Activated CD4-positive, alpha-beta T cell treated with anti-CD3 and anti-CD28 coated beads for 24 hours (primary cell): ENCODE measurements at places on chromosomes 4 and X.

DNA sequence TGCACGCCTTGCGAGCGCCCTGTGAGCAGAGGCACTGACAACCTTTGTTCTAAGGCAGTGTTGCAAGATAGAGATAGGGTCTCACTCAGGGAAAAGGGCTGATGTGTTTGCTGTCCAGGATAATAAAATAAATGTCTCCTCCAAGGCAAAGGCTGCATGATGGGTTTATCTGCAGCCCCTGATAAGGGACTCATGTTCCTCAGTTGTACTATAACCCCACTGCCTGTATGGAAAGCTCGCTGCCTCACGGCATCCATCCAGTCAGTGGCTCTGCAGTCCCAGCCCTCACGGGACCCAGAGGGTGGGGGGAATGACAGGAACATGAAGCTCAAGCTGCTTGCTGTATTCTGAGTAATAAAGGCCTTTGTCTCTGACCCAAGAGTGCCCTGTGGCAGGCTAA, 22.6 kb downstream of the BCLAF3 start:
- no peak for DNase-seq

GRCh38 chr4:62408454-62408853, 1208.3 kb downstream of the ADGRL3 start:
- DNase-seq: no peak

GRCh38 chr4:175807547-175807946, 4.5 kb downstream of the GPM6A start:
- DNase-seq: no peak

- no peak for DNase-seq
These were observed 271.9 kb downstream of the PABPC4L start for GRCh38 chr4:133929531-133930239.

DNA sequence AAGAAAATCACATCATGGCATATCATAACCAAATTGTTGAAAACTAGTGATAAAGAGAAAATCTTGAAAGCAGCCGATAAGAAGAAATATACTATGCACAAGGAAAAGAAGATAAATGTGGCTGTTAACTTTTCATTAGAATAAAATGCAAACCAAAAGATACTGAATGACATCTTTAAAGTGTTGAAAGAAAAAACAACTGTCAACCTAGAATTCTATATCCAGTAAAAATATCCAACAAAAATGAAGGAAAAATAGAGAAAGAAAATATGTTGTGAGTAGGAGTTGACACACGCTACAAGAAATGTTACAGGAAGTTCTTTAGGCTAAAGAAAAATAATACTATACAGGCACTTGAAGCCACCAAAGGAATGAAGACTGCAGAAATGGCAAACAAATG, 82.0 kb downstream of the FAM184B start:
- no peak for DNase-seq

GRCh38 chr4:97150966-97151365, 992.3 kb downstream of the STPG2 start:
- no peak for DNase-seq

- no peak for DNase-seq
These were observed 79.5 kb upstream of the MAGEB10 start for GRCh38 chrX:27728291-27728690.

GRCh38 chrX:11787564-11787963, 29.5 kb downstream of the MSL3 start:
- peak; percentile 50 for DNase-seq

DNA sequence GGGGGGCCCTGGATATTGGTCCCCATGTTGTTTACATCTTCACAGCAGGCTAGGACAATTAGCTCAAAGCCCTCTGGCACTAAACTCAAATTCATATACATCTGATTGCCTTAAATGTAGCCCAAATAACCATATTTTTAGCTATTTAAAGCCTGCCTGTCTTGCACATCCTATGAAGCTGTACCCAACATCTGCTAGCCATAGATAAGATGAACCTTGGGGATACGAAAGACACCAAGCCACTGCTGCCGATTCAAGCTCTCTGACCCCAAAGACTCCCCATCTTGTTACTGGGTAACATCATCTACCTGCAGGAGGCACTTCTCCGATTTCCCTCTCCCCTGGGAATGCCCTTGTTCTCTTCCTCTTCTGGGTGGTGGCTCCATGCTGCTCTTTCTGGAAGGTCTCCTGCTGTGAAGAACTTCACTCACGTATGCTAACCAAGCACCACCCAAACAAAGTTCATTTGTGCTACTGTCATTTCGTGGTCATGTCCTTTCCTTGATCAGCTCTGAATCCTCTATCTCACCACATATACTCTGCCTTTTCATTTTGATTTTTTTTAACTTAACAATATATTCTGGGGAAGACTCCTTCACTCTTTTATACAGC, 107.7 kb upstream of the ATXN3L start:
- no peak for DNase-seq

- DNase-seq: no peak
These were observed 613 bp downstream of the GLRB start for GRCh38 chr4:157076578-157076947.

GRCh38 chr4:83118869-83119268, 4.3 kb upstream of the PLAC8 start:
- no peak for DNase-seq

GRCh38 chrX:49019599-49020249, 17.7 kb upstream of the GRIPAP1 start:
- no peak for DNase-seq

GRCh38 chr4:127782025-127782274, 172 bp upstream of the HSPA4L start:
- peak; percentile 54 for DNase-seq

DNA sequence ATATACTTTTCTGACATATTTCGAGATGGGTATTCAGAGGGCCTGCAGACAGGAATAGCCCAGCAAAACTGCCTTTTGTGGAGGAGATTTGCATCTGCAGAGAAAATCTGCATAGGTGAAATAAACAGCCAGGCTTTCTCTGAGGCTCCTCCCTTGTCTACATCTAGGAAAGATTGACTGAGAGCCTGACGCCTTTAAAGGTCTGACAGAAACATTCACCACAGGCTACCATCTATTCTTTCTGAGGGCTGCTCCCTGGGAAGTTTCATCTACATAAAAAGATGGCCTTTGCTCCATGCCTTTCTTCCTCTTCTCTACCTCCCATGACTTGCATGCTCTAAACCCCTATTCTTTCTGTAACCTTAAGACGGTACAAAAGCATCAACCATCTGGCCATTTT, 55.0 kb upstream of the AP1S2 start:
- DNase-seq: no peak

- no peak for DNase-seq
These were observed 272.7 kb upstream of the PCDH18 start for GRCh38 chr4:137804906-137805495.

- peak; percentile 6 for DNase-seq
These were observed 27.5 kb downstream of the LNX1 start for GRCh38 chr4:53563824-53564223.

DNA sequence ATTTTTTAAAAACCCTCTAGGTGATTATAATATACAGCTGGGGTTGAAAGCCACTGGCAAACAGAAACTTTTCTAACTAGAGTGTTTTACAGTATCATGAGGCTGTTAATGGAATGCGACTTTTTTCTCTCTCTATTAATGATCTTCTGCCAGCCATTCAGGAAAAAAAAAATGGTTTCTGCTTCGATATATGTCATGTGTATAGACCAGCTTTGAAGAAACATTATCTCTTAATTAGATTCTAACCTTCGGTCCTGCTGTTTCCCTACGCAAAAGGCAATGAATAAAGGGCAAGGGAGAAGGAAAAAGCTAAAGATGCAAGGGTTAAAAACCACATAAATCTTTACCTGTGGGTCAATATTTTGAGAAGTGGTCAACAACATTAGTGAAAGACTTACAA, 1662.1 kb upstream of the TENM3 start:
- DNase-seq: no peak

DNA sequence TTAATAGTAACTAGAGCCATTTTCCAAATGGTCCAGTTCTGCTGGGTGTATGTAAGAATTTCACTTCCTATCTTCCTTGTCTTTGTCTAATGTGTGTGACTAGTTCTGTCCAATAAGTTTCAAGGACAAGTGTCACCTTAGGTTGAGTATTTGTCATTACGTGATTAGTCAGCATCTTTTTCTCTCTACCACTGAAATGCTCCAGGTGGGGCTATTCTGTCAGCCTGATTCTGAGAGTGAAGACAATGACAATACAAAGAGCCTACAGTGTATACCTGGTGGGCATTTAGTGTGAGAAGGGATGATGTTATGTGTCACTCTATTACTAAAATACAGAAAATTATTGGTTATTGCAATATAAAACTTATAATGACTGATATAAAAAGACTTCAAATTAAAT, 876.3 kb downstream of the C4orf33 start:
- no peak for DNase-seq

DNA sequence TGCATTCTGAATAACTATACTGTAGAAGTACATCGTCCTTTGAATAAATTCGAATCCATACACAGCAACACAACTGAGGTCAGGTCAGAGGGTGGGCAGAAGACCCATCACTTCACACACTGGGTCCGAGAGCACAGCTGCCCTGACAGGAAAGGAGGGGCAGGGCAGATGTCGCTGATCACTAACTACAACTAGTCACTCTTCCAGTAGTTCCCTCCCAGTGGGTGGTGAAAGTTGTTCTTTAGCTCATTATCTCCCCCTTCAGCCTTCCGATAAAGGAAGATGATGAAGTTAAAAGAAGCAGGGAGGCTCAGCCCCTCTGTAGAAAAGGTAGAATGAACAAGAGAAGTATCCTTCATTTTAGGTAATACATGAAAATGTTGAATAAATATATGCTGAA, 278.9 kb downstream of the INPP4B start:
- DNase-seq: peak; percentile 50

- no peak for DNase-seq
These were observed 223.6 kb downstream of the RBMX2 start for GRCh38 chrX:130625386-130625785.

DNA sequence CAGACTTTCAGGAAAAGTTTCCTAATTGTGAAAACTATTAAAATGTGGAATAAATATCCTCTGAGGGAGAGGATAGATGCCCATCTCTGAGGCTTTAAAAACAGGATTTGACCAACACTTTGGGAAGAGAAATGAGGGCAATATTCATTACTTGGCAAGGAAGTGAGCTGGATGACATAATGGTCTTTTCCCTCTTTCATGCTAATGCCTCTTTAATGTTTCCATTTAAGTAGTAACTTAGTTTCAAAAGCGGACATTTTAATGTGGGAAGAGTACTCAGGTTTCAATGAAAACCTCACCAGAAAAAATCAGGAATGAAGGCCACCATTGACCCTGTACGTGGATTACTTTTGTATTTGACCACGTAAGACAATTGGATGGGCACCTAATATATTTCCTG, 503.3 kb downstream of the ANKRD50 start:
- DNase-seq: no peak

DNA sequence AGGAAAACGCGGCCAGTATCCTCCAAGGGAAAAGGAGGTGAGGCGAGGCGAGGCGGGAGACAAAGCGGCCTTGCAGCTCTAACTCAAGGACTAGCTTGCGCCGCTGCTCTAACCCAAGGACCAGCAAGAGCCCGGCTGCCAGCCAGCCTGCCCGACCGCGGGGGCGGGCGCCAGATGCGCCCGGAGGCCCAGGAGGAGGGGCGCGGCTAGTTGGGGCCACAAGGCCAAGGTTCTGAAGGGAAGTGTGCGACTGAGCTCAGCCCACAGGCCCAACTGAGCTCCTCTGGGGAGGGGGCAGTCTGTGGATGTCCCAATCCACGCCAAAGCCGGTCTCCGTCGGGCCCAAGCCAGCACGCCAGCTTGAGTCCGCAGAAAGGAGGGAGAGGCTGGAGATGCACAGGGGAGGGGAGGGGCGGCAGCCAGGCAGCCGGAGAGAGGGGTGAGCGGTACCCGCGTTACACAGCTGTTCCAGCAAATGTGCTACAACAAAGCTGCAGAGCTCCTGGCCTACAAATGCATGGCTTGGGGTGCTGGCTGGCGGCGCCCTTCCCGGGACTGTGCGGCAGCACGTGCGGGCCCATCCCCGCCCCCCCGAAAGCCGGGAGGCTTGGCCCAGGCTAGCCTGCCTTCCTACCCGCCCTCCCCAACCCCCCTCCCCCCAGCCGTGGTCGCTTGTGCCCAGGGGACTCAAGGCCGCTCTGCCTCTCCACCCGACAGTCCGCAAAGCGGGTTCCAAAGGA, 637 bp downstream of the AMER1 start:
- no peak for DNase-seq

- DNase-seq: no peak
These were observed 13.4 kb downstream of the F9 start for GRCh38 chrX:139543920-139544319.

DNA sequence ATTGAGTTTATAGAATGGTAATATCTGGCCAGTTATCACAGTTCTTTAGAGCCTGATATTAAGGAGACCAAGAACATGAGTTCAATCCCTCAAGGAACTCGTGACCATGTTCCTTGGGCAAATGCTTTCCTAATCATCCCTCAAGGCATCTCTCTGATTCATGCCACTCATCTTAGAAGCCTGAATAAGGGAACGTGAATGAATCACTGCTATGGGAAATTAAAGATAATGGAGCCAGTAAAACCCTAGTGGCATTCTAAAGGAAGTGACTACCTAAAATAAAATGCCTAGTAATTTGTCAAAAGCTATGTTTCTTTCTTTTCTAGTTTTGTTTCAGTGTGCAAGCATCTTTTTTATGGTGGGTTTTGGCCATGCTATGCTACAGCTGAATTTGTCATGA, 1161.3 kb downstream of the C4orf33 start:
- DNase-seq: no peak

GRCh38 chr4:55450566-55450965, 54.8 kb downstream of the TMEM165 start:
- no peak for DNase-seq

GRCh38 chrX:112834031-112834845, 6.4 kb downstream of the AMOT start:
- DNase-seq: no peak

GRCh38 chr4:145644699-145645098, 25.5 kb downstream of the MMAA start:
- no peak for DNase-seq

GRCh38 chr4:108396900-108397497, 223.4 kb upstream of the RPL34 start:
- no peak for DNase-seq

GRCh38 chr4:738781-739280, 33.2 kb downstream of the PCGF3 start:
- no peak for DNase-seq

- DNase-seq: no peak
These were observed 109.9 kb downstream of the DLG3 start for GRCh38 chrX:70554523-70554922.

GRCh38 chrX:152220606-152221005, 82.2 kb upstream of the MAGEA10 start:
- DNase-seq: no peak

DNA sequence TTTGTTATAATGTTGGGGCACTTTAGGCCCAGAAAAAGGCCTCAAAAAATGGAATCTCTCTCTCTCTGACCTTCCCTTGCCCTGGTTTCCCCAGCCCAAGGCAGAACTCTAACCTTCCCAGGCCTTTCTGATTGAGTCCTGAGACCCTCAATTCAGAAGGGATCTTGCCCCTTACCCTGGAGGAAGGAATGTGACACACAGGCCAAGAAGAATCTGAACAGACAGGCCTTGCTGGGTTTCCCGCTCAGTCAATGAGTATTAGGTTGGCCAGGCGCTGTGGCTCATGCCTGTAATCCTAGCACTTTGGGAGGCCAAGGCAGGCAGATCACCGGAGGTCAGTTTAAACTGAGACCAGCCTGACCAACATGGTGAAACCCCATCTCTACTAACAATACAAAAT, 27.6 kb downstream of the ELOVL6 start:
- no peak for DNase-seq
